ENCODE measurements at places on chromosomes 3 and 15.

- H3K36me3 ChIP-seq, result no peaks in the 10 kb centered on the region
- no peak overlapping the region for H3K4me3 ChIP-seq
- peaks cover 10% of the 10 kb centered on the region for H3K4me1 ChIP-seq
- DNase-seq, result no peak
- H3K27me3 ChIP-seq, result peaks cover 20% of the 10 kb centered on the region
These were observed 427.1 kb upstream of the NR2F2 start for GRCh38 chr15:95903352-95903751.

GRCh38 chr3:163476179-163476578, 1602.1 kb downstream of the SI start:
- no peaks in the 10 kb centered on the region for H3K27me3 ChIP-seq
- DNase-seq, result no peak
- H3K36me3 ChIP-seq, result no peaks in the 10 kb centered on the region
- H3K4me1 ChIP-seq, result no peaks in the 10 kb centered on the region

- H3K27ac ChIP-seq, result no peak overlapping the region
- no peaks in the 10 kb centered on the region for H3K4me1 ChIP-seq
- no peak overlapping the region for H3K4me3 ChIP-seq
- H3K27me3 ChIP-seq, result no peaks in the 10 kb centered on the region
- DNase-seq, result no peak
These were observed 31.6 kb downstream of the DRD3 start for GRCh38 chr3:114147251-114147650.

DNA sequence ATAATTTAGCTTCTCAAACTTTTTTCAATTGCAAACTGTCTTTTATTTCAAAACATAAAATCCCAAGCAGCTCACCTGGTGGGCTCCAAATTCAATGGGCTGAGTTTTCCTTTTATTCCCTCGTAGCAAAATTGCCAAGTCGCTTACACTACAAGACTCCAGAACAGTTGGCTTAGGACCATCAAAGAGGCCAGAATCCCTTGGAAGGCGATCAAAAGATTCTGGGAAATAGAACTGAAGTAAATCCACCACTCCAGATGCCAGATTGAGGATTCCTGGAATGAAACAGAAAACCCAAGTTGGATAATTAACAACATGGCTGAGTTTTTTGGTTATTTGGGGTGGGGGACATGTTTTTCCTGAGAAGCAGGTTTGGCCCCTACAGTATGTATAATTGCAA, 87.7 kb upstream of the DCLK3 start:
- H3K36me3 ChIP-seq, result peaks cover 52% of the 10 kb centered on the region
- H3K27ac ChIP-seq, result no peak overlapping the region
- DNase-seq, result no peak
- H3K4me1 ChIP-seq, result no peaks in the 10 kb centered on the region

DNA sequence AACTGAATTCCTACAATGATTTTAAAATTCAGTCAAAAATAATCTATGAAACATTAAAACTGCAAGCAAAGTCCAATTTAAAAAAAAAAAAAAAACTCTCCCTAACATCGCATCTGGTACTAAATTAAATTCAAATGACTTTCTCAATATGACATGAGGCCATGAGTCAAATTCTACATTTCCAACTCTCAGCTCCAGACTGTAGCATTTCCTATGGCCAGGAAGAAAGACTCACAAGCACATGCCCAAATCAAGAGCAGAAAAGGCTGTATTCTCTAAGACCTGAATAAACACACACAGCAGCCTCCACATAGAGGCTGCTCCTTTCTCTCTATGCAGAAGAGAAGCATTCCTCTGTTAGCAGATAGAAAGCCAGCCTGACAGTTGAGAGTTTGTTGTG, 729.2 kb downstream of the ROBO1 start:
- H3K27me3 ChIP-seq, result no peaks in the 10 kb centered on the region
- no peak overlapping the region for H3K4me3 ChIP-seq
- H3K27ac ChIP-seq, result no peak overlapping the region

- peak; percentile 17 for DNase-seq
- H3K36me3 ChIP-seq, result no peaks in the 10 kb centered on the region
- H3K4me3 ChIP-seq, result peak overlapping the region; percentile 93
- peaks cover 16% of the 10 kb centered on the region for H3K27me3 ChIP-seq
- peak overlapping the region; percentile 83 for H3K27ac ChIP-seq
- H3K4me1 ChIP-seq, result peaks cover 23% of the 10 kb centered on the region
These were observed 1.0 kb downstream of the MYO9A start for GRCh38 chr15:72116731-72117485.

- no peak for DNase-seq
- H3K4me3 ChIP-seq, result no peak overlapping the region
- H3K4me1 ChIP-seq, result no peaks in the 10 kb centered on the region
- no peaks in the 10 kb centered on the region for H3K36me3 ChIP-seq
These were observed 104.3 kb upstream of the THSD4 start for GRCh38 chr15:71010997-71011396.

- H3K27ac ChIP-seq, result no peak overlapping the region
- no peak overlapping the region for H3K4me3 ChIP-seq
- DNase-seq, result no peak
- peaks cover 6% of the 10 kb centered on the region for H3K27me3 ChIP-seq
- H3K4me1 ChIP-seq, result peaks cover 37% of the 10 kb centered on the region
- H3K36me3 ChIP-seq, result peaks cover 4% of the 10 kb centered on the region
These were observed 84.8 kb upstream of the POMGNT2 start for GRCh38 chr3:43190670-43191069.

GRCh38 chr3:192902549-192902948, 15.1 kb downstream of the MB21D2 start:
- peaks cover 64% of the 10 kb centered on the region for H3K36me3 ChIP-seq
- H3K4me1 ChIP-seq, result peaks cover 71% of the 10 kb centered on the region
- peak overlapping the region; percentile 43 for H3K27ac ChIP-seq
- no peak overlapping the region for H3K4me3 ChIP-seq
- DNase-seq, result no peak

GRCh38 chr3:100531093-100531492, 38.7 kb downstream of the TMEM45A start:
- H3K4me1 ChIP-seq, result no peaks in the 10 kb centered on the region
- DNase-seq, result no peak
- no peak overlapping the region for H3K27ac ChIP-seq
- H3K36me3 ChIP-seq, result no peaks in the 10 kb centered on the region

GRCh38 chr15:75832114-75832513, 11.1 kb upstream of the UBE2Q2 start:
- no peak overlapping the region for H3K4me3 ChIP-seq
- peaks cover 13% of the 10 kb centered on the region for H3K4me1 ChIP-seq
- H3K36me3 ChIP-seq, result peaks cover 1% of the 10 kb centered on the region
- no peaks in the 10 kb centered on the region for H3K27me3 ChIP-seq
- DNase-seq, result no peak

DNA sequence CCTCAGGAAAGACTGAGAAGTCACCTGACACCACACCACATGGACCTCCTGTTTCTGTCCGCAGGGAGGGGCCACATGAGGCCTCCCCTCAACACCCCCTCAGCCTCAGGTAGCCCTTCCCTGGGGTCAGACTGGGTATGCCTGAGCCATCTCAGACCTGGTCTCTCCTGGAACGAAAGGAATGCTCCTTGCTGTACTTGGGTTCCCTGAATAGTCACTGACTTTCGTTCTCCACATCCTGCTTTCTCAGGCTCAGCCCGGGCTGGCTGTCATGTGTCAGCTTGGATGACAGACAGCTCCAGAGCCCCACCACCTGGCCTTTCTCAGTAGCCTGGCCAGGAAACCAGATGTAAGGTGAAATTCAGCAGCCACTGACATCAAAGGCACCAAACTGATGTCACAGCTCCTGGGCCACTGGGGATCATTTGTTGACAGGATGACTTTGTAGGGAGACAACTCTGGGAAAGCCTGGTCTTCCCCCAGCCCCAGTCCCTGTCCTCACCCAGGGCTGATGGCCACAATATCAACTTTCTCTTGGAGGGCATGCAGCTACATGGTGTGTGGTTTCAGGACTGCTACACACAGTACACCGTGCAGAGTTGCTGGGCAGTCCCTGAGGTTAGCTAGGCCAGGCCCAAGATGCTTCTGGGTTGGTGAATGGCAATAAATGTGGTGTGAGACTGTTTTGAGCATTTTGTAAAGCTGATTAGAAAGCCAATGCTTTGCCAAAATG, 141.4 kb upstream of the MRPS22 start:
- no peak overlapping the region for H3K4me3 ChIP-seq
- H3K27ac ChIP-seq, result no peak overlapping the region
- H3K27me3 ChIP-seq, result peaks cover 10% of the 10 kb centered on the region
- DNase-seq, result no peak

- no peaks in the 10 kb centered on the region for H3K4me1 ChIP-seq
- peaks cover 1% of the 10 kb centered on the region for H3K27me3 ChIP-seq
- no peak overlapping the region for H3K4me3 ChIP-seq
- DNase-seq, result no peak
- no peaks in the 10 kb centered on the region for H3K36me3 ChIP-seq
- no peak overlapping the region for H3K27ac ChIP-seq
These were observed 49.9 kb upstream of the FGD5 start for GRCh38 chr3:14768881-14769280.

GRCh38 chr3:183224180-183224970, 28.7 kb upstream of the B3GNT5 start:
- no peaks in the 10 kb centered on the region for H3K27me3 ChIP-seq
- H3K36me3 ChIP-seq, result peaks cover 5% of the 10 kb centered on the region
- peak overlapping the region; percentile 88 for H3K27ac ChIP-seq
- H3K4me1 ChIP-seq, result peaks cover 44% of the 10 kb centered on the region

DNA sequence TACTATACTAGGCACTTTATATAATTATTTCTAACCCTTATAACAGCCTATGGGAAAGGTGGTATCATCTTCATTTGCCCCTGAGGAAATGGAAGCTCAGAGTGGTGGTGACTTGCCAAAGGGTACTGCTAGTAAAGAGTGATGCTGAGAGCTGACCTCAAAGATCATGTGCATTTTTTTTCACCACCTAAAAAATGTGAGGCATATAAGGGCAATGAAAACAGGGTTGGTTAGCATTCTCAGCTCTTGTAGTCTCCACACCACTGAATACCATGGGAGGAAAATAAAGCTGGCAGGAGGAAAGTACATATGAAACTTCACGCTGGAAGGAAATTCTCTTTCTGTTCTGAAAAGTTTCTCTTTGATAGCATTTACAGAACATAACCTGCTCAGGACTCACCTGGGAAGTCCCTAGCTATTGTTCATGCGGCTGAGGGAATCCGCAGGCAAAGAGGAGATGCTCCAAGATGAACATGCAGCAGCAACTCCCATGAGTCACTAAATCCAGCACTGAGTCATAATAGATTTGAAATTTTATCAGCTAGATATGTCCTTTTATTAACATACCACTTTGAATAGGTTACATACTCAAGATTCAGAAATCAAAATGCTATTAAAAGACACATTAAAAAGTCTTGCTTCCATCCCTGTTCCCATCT, 17.3 kb downstream of the FAIM start:
- no peaks in the 10 kb centered on the region for H3K4me1 ChIP-seq
- no peak overlapping the region for H3K4me3 ChIP-seq
- H3K27ac ChIP-seq, result no peak overlapping the region
- no peak for DNase-seq
- H3K36me3 ChIP-seq, result no peaks in the 10 kb centered on the region
- H3K27me3 ChIP-seq, result no peaks in the 10 kb centered on the region

- peaks cover 24% of the 10 kb centered on the region for H3K36me3 ChIP-seq
- DNase-seq, result no peak
- no peaks in the 10 kb centered on the region for H3K27me3 ChIP-seq
- H3K4me3 ChIP-seq, result peak overlapping the region; percentile 13
- peak overlapping the region; percentile 80 for H3K27ac ChIP-seq
- peaks cover 84% of the 10 kb centered on the region for H3K4me1 ChIP-seq
These were observed 499.8 kb downstream of the FOXP1 start for GRCh38 chr3:71083726-71084131.

DNA sequence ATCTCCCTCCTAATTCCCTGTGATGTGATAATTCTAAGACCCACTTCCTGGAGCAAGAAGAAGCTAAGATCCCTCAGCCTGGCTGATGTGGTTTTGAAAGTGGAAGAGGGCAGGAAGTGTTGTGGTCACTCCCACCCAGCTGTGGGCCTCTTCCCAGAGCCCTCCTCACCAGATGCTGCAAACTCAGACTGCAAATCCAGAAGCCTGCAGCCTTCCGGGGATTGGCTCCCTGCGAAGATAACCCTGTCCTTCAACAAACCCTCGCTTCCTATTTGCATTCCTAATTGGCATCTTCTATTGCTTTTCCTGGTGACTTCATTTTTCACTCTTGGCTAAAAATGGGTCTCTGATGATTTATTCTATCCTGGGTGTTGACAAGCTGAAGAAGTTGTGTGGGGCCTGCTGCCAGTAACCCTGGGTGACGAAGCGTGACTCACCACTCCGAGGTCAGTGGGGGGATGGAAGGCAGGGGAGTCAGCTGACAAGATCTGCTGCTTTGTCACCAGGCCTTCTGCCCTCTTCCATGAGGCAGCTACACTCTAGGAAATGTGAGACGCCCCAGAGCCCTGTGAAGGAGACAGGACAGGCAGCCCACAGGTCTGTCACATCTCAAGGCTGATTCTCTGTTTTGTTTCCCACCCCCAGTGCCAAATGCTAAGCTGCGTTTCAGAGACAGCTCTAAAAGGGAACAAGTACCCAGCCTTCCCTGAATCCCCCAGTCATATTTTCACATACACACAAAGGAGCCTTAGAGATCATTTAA, 99.7 kb upstream of the LIPC start:
- DNase-seq, result peak; percentile 84
- H3K4me1 ChIP-seq, result peaks cover 44% of the 10 kb centered on the region
- peak overlapping the region; percentile 95 for H3K27ac ChIP-seq
- H3K36me3 ChIP-seq, result peaks cover 4% of the 10 kb centered on the region
- H3K27me3 ChIP-seq, result no peaks in the 10 kb centered on the region
